ENCODE measurements at places on chromosomes 7 and 10.

DNA sequence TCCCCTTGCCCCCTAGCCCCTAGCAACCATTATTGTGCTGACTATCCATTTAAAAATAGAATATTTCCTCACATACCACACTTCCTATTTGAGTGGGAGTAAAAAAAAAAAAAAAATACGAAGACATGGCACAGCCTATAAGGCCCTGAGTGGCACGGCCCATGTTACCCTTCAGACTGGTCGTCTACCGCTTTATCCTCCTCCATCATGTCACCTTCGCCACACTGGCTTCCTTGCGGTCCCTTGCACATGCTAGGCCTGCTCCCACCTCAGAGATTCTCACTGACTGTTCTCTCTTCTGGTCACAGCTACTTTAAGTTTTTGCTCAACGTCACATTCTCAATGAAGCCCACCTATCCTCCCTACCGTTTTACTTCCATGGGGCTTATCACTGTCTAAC lies 130.3 kb downstream of the ATE1 start:
- no peak for DNase-seq

- DNase-seq: no peak
Measured at GRCh38 chr10:132488231-132488821, 49.3 kb upstream of the INPP5A start.

DNA sequence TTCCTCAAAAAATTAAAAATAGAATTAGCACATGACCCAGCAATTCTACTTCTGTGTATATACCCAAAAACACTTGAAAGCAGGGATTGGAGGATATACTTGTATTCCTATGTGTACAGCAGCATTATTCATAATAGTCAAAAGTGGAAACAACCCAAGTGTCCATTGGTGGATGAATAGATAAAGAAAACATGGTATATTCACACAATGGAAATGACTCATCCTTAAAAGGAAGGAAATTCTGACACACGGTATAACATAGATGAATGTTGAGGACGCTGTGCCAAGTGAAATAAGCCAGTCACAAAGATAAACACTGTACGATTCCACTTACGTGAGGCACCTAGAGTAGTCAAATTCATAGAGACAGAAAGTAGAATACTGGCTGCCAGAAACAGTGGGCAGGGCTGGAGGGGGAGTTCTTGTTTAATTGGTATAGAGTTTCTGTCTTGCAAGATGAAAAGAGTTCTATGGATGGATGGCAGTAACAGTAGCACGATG lies 26.6 kb upstream of the KAT6B start:
- peak; percentile 93 for DNase-seq

- DNase-seq: no peak
Measured at GRCh38 chr10:131311661-131312477, at the start of gene TCERG1L. Gene TCERG1L, minus strand, starts transcription at chr10:131311721. Its CDS starts 86 bp downstream, at chr10:131311635.

GRCh38 chr10:129511758-129512157 lies 44.7 kb downstream of the MGMT start:
- no peak for DNase-seq

DNA sequence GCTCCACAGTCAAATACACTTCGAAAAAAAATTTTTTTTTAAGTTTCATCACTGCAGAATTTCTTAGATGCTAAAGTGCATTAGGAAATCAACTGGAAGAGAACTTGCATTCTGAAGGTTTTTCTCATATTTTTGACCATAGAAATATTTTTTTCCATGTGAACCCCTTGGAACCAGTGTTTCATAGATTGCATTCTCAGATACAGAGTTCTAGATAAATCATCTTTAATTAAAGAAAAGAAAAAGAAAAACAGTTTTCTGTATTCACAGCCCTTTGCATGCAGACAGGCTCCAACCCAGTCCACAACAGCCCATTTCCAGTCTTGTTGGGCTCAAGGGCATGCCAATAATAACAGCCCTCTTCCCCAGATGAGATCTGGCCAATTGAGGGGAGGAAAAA lies 75.5 kb upstream of the RPA3 start:
- DNase-seq: no peak

GRCh38 chr10:43235070-43235900 lies 31.6 kb downstream of the RASGEF1A start:
- no peak for DNase-seq

GRCh38 chr10:110317866-110318850 lies 13.4 kb upstream of the SMNDC1 start:
- no peak for DNase-seq

- no peak for DNase-seq
Measured at GRCh38 chr10:3054851-3055199, 12.5 kb upstream of the PFKP start.

DNA sequence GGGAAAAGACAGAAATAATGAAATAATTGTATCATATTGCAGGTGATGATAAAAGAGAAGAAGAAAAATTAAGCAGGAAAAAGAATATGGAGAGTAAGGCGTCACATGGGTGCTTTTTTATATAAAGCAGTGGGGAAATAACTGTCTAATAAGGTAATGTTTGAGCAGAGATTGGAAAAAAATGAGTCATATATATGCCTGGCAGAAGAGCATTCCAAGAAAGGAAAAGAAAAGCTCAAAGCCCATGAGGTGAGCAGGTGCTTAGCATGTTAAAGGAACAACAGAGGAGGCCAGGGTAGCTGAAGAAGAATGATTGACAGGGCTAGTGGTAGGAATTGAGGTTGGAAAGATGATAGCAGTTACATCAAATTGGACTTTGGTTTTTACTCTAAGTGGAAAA lies 739.5 kb downstream of the SORCS1 start:
- DNase-seq: no peak

DNA sequence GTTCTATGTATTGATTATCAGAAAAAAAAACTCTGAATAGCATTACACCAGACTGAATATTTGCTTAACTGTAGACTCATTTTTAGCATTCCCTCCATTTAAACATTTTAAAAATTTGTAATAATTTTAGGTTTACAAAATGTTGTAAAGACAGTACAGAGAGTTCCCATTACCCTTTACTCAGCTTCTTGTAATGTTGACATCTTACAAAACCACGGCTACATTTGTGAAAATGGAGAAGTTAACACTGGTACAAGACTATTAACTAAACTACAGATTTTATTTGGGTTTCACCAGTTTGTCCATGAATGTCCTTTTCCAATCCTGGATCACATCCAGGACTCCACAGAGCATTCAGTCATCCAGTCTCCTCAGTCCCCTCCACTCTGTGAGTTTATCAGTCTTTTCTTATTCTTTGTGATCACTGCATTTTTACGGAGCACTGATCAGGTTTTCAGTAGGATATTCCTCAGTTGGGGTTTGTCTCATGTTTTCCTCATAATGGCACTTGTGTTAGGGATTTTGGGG lies 130.0 kb upstream of the EEPD1 start:
- DNase-seq: no peak

All from stromal cell of bone marrow (primary cell).